AG04450 (cell line): ENCODE measurements at places on chromosomes 5 and 9. TPM values are rescaled to one million over a fixed set of nuclear protein-coding genes. Genes with fewer than 3 reads are reported as not detected.

The FOXD4L6 gene
- polyA plus RNA-seq, result not detected in 2 replicates

GRCh38 chr9:90296539-90296938 lies 346.1 kb downstream of the DIRAS2 start:
- no peak for DNase-seq

- DNase-seq, result no peak
Observed at GRCh38 chr5:58457050-58457449, 2.8 kb downstream of the PLK2 start.

- no peak for DNase-seq
Observed at GRCh38 chr9:131503626-131504465, 1.1 kb downstream of the POMT1 start.

- DNase-seq, result no peak
Observed at GRCh38 chr9:4559261-4560182, 69.3 kb downstream of the SLC1A1 start.

DNA sequence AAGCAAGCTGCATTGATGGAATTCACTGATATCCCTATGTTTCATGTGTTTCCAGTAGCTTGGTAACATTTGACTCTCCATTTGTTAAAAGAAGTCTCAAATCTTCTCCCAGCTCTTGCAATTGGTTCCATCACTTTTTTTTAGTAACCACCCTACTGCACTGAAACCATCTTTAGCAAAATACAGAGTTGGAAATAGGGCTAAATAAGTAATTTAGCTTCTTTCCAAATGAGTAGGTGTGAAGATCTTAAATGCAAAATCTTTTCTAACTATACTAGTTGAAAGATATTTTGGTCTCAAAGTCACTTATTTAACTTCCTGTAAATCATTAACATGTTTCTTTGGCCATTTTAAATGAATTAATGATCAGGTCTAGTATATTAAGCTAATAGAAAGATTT lies 138.1 kb downstream of the DIRAS2 start:
- DNase-seq, result no peak

DNA sequence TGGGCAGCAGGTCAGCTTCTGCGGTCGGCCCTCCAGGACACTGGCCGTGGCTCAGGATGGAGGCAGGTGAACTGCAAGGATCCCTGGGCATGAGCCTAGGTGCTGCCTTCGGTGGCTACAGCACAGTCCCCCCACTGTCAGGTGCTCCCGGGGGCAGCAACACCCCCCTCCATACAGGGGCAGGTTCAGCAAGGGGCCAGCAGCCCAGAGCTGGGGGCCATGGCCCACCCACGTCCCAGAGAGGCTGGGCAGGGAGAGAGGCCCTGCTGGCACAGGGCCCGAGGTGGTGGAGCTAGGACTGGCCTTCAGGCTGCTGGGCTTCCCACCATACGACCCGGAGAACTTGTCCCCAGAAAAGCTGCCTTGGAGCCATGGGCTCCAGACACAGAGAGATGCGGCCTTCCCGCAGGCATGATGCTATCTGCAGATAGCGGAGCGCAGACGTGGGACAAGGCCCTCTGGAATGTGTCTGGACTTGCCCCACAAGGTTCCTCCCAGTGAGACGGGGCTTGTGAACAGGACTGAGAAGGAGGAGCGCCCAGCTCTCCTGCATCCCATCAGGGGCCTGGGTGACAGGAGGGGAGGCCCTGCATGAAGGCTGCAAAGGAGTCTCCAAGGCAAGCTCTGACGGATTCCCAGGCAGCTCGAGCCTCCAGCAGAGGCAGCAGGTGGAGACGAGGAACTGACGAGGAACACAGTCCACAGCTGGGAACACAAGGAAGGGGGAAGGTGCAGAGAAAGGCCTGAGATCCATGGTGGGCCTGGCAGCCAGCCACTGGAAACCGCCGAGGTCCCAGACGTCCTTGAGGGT lies 111.1 kb downstream of the VAV2 start:
- DNase-seq, result no peak

- no peak for DNase-seq
Observed at GRCh38 chr9:38390442-38390841, 2.1 kb upstream of the ALDH1B1 start.

GRCh38 chr9:14932231-14932630 lies 22.0 kb upstream of the FREM1 start:
- DNase-seq, result no peak

DNA sequence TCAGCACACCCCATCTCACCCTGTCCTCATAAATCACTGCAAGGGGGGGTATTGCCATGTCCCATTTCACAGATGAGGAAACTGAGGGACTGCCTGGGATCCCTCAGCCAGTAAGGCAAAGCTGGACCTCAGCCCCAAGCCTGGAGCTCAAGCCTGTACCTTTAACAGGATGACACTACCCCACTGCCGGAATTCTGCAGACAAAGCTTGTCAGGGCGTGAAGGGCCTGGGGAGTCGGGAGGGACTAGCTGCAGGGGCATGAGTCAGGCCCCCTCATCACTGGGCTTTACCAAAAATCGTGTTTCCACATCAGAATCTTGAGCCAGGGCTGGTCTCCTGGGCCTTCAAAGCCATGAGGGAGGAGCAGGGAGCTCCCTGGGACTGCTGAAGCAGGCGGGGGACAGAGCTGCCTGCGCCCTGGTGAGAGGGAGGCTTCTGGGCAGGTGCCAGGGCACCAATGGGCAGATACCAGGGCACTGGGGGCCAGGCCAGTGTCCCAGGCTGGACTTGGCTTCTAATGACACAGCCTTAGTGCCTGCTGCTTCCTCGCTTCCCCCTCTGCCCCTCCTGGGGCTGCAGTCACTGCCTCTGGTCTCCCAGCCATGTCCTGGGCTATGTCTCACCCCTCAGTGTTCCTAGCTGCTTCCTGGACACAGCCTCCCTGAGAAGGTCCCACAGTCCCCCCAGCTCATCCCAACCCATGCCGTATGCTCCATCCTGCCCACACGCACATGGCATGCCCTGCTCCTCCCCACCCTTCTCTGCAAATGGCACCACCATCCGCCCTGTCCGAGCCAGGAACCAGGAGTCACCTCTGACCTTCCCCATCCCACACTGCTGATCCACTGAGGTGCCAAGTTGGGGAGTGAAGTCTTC lies 80.7 kb downstream of the LMX1B start:
- no peak for DNase-seq

- no peak for DNase-seq
Observed at GRCh38 chr5:122584411-122585300, 190.2 kb upstream of the SNX2 start.

DNA sequence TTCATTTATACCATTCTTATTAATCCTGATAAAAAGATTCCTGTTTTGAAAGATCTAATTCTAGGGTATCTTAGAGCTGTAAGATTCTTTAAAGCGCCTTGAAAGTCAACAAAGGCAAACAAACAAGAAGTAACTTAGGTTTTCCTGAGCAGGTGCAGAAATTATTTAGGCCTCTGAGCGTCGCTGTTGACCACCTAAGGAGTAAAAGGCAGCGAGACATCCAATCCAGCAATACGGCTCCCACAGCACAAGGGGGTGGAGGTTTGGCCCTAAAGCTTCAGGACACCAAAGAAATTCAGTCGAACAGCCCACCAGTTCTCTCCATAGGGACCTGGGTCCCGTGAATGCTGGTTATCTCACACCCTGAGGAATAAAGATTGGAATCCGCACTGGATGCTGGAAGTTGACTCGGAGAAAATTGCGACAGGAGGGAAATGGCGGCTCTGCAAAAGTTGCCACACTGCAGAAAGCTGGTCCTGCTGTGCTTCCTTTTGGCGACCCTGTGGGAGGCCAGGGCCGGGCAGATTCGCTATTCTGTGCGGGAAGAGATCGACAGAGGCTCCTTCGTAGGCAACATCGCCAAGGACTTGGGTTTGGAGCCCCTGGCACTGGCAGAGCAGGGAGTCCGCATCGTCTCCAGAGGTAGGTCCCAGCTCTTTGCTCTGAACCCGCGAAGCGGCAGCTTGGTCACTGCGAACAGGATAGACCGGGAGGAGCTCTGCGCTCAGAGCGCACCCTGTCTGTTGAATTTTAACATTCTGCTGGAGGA lies at the start of gene PCDHGA2:
TSS of gene PCDHGA2 (plus strand) at position 223 of the 769 bp plus-strand sequence.
- DNase-seq, result no peak

DNA sequence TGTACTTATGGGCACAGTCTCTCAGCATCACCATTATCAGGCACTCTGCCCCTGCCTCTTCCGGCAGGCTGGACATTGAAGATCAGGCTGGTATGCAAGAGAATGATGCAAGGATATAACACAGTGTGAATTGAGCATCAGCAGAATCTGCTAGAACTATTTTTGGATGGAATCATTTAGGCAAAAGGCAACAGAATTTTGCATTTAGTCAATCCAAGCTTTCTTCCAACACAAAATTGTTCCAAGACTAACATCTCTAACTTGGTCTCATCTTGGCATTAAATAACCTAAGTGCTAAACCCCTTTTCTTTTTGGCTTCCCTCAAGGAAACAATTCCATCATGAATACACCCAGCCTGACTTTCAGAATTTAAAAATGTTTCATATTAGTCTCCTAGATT lies 339.9 kb downstream of the PRELID2 start:
- no peak for DNase-seq

GRCh38 chr5:125057912-125058826 lies 311.7 kb upstream of the ZNF608 start:
- DNase-seq, result no peak
